ENCODE measurements at places on chromosomes 6 and 20.

DNA sequence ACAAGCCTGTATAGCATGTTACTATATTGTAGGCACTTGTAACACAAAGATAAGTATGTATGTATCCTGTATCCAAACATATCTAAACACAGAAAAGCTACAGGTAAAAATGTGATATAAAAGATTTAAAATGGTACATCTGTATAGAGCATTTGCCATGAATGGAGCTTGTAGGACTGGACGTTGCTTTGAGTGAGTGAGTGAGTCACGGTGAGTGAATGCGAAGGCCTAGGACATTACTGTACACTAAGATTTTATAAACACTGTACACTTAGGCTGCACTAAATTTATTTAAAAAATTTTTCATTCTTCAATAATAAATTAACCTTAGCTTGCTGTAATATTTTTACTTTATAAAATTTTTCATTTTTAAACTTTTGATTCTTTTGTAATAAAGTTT is 136.9 kb downstream of the NKAIN2 start:
- no peaks in the 10 kb centered on the region for H3K36me3 ChIP-seq
- H3K27ac ChIP-seq: no peak overlapping the region
- H3K27me3 ChIP-seq: no peaks in the 10 kb centered on the region
- DNase-seq: no peak

GRCh38 chr20:45626540-45626939 is 3.0 kb upstream of the WFDC10A start:
- peaks cover 1% of the 10 kb centered on the region for H3K4me1 ChIP-seq
- DNase-seq: no peak
- H3K36me3 ChIP-seq: no peaks in the 10 kb centered on the region

DNA sequence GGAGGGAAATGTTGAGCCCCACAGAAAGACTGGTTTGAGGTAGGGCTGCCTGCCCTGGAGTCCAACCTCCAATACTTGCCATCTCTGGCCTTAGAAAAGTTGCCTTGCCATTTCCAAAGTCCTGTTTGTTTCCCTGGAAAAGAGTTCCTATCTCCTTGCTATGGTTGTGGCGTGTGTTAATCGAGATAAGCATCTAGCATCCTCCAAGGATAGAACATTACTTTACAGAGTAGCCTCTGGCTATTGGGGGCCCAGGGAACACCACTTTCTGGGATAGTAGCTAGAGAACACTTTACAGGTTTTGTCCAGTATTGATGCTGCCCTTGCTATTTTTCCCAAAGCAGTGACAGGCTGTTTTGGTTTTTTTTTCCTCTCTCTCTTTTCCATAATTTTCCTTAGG is 57.4 kb upstream of the SASH1 start:
- no peak overlapping the region for H3K27ac ChIP-seq
- no peaks in the 10 kb centered on the region for H3K4me1 ChIP-seq
- no peak for DNase-seq
- H3K4me3 ChIP-seq: no peak overlapping the region

DNA sequence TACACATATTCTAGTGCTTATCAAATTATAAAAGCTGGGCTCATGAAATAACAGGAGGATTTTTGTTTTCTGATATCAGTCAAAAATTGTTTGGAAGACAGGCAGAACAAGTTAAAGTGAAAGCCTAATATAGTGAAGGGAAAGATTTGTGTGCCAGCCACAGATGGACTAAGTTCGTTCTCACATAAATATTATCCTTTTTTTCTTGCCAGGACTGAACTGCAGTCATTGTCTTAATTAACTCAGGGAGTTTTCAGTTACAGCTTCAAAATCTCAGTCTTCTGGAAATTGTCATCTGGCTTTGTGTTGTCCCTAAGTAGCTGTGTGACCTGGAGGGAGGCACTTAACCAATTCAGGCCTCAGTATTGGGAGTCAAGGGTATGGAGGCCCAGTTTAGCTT is 40.7 kb downstream of the PLCB4 start:
- DNase-seq: no peak
- no peak overlapping the region for H3K4me3 ChIP-seq
- no peak overlapping the region for H3K27ac ChIP-seq
- no peaks in the 10 kb centered on the region for H3K36me3 ChIP-seq
- H3K27me3 ChIP-seq: no peaks in the 10 kb centered on the region

DNA sequence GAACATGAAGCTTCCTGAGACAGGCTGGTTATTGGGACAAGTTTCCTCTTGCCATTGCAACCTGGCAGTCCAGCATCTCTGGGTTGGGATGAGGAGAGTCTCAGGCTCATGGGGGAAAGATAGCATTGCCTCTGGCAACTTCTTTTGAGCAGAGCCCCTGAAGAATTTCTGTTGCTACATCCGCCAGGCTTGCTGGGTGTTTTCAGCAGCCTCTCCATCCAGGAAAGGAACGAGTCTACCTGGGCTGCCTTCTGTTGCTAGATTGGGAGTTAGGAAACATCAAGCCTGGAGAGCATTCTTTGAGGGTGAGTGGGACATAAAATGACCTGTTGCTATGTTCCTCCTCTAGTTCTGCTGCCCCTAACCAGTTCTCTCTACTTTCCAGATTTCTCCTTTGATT is 313.5 kb downstream of the RFPL4B start:
- no peak overlapping the region for H3K4me3 ChIP-seq
- H3K27me3 ChIP-seq: no peaks in the 10 kb centered on the region
- no peaks in the 10 kb centered on the region for H3K36me3 ChIP-seq
- no peak overlapping the region for H3K27ac ChIP-seq
- H3K4me1 ChIP-seq: no peaks in the 10 kb centered on the region

DNA sequence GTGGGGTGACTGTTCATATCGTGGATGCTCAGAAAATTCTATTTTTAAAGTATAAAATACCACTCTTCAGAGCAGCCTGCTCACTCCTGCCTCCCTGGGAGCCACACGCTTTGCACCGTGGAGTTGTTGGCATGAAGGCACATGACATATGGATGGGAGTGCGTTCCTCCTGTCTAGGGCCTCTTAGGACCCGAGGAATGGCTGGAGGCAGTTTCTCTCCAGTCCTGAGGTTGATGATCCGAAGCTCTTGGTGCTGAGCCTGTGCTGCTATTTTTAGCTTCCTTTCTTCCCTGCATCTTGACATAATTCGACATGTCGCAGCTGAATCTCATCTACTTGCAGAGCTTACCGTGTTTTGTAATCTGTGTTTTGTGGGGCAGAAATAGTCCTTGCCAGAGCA is 73.9 kb downstream of the PHACTR3 start:
- no peaks in the 10 kb centered on the region for H3K4me1 ChIP-seq
- DNase-seq: no peak
- H3K27me3 ChIP-seq: no peaks in the 10 kb centered on the region
- no peak overlapping the region for H3K4me3 ChIP-seq
- no peak overlapping the region for H3K27ac ChIP-seq
- no peaks in the 10 kb centered on the region for H3K36me3 ChIP-seq

DNA sequence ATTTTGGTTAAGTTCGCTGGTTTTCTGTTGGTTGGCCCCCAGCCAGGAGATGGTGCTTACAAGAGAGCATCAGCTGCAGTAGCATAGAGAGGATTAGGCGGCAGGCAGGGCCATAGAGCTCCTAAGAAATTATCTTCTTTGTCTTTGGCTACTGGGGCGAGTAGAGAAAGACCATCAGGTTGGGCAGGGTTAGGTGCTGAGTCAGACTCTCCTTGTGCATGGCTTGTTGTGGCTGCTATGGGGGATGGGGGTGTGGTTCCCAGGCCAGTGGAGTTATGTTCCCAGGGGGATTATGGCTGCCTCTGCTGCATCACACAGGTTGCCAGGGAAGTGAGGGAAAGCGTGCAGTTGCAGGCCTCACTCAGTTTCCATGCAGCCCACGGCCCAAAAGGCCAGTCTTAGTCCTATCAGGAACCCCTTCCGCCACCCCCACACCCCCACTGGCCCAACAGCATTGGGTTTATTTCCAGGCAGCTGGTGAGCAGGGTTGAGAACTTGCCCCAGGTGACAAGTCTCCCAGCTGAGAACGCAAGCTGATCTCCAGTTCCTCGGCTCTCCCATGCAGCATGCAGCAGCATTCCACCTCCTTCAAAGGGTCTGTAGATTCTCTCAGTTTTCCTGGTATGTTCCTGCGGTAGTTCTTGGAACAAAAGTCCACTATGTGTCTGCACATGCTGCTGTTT is 243.7 kb downstream of the UTRN start:
- no peaks in the 10 kb centered on the region for H3K4me1 ChIP-seq
- no peaks in the 10 kb centered on the region for H3K27me3 ChIP-seq
- H3K36me3 ChIP-seq: no peaks in the 10 kb centered on the region
- no peak overlapping the region for H3K4me3 ChIP-seq
- H3K27ac ChIP-seq: no peak overlapping the region

DNA sequence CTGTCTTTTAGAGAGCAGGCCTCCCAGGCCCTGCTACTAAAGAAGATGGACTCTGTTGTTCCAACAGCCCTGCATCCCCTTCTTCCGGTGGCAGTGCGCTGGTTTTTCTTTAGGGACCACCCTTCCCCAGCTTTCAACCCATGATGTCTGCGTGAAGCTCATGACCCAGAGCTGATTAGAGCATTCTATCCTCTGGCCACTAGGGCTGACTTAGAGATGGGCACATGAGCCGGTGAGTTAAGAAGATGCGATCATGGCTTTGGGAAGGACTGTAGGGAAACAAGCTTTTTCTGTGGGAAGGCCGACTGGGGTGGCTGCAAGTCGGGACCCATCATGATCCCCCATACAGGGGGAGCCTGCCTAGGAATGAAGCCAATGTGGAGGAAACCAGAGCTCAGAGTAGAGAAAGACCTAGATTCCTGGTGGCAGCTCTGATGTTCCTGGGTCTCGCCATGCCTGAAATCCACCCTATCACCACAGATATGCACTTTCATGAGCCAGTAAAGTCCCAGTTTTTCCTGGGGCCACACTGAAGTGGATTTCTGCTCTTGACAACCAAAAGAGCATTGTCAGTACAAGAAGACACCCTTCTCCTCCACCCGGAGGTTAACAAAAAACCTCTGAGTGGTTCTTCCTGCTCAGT is 29.1 kb upstream of the STX16 start:
- no peak overlapping the region for H3K4me3 ChIP-seq
- DNase-seq: no peak
- H3K27ac ChIP-seq: no peak overlapping the region
- peaks cover 5% of the 10 kb centered on the region for H3K36me3 ChIP-seq

GRCh38 chr6:105374010-105374420 is 28.9 kb downstream of the PREP start:
- H3K27me3 ChIP-seq: no peaks in the 10 kb centered on the region
- peaks cover 5% of the 10 kb centered on the region for H3K36me3 ChIP-seq
- DNase-seq: no peak
- no peak overlapping the region for H3K27ac ChIP-seq

- DNase-seq: no peak
- H3K27me3 ChIP-seq: no peaks in the 10 kb centered on the region
- H3K36me3 ChIP-seq: no peaks in the 10 kb centered on the region
- no peak overlapping the region for H3K27ac ChIP-seq
- H3K4me1 ChIP-seq: no peaks in the 10 kb centered on the region
- H3K4me3 ChIP-seq: no peak overlapping the region
These were observed 123.0 kb downstream of the BANF2 start for GRCh38 chr20:17822540-17823408.

DNA sequence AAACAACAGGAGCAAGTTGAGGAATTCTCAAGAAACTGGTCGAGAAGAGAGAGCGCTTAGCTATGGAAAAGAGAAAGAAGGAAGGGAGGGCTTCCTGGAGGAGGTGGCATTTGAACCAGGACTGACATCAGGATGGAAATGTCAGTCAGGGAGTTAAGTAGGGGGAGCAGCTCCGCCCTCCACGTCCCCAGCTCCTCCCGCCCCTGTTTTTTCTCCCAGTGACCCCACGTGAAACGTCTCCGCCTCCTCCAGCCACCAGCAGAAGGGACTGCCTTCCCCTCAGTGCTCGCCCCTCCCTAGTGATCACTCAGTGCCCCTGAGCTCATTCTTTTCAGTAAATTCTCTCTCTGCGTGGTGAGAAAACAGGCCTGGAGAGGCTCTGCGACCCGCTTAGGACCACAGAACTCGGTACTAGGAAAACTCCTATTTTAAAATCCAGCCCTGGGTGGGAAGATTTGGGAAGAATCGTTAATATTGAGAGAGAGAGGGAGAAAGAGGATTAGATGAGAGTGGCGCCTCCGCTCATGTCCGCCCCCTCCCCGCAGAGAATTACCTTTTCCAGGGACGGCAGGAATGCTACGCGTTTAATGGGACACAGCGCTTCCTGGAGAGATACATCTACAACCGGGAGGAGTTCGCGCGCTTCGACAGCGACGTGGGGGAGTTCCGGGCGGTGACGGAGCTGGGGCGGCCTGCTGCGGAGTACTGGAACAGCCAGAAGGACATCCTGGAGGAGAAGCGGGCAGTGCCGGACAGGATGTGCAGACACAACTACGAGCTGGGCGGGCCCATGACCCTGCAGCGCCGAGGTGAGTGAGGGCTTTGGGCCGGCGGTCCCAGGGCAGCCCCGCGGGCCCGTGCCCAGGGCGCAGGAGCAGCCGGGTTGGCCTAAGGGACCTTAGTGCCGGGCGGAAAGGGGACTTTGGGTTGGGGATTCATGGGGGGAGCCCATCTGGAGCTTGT is 4.6 kb downstream of the HLA-DPB1 start:
- peak; percentile 70 for DNase-seq
- no peaks in the 10 kb centered on the region for H3K36me3 ChIP-seq
- H3K27ac ChIP-seq: no peak overlapping the region
- H3K4me1 ChIP-seq: no peaks in the 10 kb centered on the region
- peak overlapping the region; percentile 44 for H3K4me3 ChIP-seq

DNA sequence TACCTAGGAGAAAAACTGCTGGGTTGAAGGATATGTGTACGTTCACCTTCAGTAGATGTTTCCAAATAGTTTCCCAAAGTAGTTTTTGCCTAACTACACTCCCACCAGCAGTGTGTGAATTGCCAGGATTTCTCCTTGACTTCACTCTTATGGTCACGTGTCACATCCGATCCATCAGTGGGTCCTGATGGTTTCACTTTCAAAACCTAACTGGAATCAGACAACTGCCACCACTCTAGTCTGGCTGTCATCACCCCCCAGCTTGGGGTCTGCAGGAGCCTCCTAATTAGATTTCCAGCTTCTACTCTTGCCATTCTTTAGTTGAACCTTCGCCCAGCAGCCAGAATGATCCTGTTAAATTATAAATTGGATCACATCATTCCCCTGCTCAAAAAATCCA is 8.5 kb upstream of the SLC12A5 start:
- no peaks in the 10 kb centered on the region for H3K27me3 ChIP-seq
- H3K36me3 ChIP-seq: no peaks in the 10 kb centered on the region
- no peak for DNase-seq
- H3K4me1 ChIP-seq: no peaks in the 10 kb centered on the region
- no peak overlapping the region for H3K27ac ChIP-seq

DNA sequence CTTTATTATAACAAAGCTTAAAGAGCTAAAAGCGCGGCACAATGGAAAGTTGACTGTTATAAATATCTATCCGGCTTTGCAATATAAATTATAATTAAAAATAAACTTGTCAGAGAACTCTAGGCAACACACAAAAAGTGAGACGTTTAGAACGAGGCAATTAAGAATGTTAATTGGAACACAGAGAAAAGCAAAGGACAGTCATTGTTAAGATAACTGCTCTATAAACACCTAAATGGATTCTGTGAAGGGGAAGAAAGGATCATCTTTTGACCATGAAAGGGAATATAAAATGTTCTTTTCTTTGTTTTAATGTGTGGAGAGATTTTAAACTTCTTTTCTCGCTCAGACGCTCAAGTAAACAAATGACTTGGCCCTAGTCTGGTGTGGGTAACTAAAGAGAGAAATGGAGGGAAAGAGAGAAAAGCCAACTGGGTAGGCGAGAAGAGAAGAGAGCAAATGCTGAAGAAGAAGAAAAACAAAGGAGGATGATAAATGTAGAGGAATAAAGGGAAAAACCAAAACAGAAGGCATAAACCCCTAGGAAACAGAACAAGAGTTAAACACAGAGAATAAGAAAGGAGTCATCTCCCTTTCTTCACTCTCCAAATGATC is 9.3 kb upstream of the SALL4 start:
- no peak for DNase-seq
- no peaks in the 10 kb centered on the region for H3K36me3 ChIP-seq
- no peak overlapping the region for H3K27ac ChIP-seq
- H3K4me1 ChIP-seq: 0 out of 2 replicates have a peak, but pooled peaks cover 1% of the 10 kb centered on the region
- no peak overlapping the region for H3K4me3 ChIP-seq
